AG20443 (cell line): ENCODE measurements at places on chromosomes 16 and 17.

GRCh38 chr17:35757243-35757642 lies 3.4 kb upstream of the C17orf50 start:
- DNase-seq: no peak

DNA sequence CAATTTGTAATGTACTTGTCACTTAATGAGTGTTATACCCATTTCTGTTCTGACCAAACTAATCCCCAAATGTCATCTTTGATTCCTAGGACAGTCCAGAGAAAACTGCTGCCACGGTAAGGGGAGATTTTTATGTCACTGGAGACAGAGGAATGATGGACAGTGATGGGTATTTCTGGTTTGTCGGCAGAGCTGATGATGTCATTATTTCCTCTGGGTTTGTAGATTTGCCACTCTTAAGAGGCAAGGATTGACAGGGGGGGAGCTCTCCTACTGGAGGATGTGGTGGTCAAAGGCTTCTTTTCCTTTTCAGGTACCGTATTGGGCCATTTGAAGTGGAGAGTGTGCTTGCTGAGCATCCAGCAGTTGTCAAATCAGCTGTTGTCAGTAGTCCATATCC lies 12.5 kb downstream of the THUMPD1 start:
- no peak for DNase-seq

DNA sequence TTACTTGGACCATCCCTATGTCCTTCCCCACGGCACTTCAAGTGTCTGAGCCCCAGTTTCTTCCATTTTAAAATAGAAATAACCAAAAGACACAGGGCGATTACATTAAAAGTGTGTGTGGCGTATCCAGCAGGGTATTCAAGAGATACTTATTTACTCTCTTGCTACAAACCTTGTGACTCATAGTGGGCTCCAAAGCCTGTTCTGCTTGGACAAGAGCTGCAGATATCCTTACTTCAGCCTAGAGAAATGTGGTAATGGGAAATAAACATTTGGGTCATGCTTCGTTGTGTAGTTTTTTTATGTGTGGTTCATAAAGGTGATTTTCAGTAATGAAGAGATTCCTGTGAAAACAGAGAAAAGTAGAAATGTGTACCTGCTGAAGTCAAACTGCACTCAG lies 288.9 kb upstream of the CDH11 start:
- DNase-seq: no peak

DNA sequence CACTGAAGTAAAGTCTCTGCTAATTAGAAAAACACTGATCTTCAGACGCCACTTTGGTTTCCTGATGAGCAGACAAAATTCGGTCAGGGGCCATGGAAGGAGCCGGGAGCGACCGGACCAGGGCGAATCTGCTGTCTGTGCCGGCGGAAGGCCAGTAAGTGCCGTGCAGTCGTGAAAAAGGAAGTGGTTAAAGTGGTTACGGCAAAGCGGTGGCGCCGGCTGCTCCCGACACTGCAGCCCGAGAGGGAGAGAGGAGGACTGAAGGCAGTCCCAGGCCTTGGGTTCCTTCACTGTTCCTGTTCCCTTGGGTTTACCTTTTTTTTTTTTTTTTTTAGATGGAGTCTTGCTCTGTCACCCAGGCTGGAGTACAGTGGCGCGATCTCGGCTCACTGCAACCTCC lies 17.3 kb upstream of the HEXD start:
- peak; percentile 77 for DNase-seq

DNA sequence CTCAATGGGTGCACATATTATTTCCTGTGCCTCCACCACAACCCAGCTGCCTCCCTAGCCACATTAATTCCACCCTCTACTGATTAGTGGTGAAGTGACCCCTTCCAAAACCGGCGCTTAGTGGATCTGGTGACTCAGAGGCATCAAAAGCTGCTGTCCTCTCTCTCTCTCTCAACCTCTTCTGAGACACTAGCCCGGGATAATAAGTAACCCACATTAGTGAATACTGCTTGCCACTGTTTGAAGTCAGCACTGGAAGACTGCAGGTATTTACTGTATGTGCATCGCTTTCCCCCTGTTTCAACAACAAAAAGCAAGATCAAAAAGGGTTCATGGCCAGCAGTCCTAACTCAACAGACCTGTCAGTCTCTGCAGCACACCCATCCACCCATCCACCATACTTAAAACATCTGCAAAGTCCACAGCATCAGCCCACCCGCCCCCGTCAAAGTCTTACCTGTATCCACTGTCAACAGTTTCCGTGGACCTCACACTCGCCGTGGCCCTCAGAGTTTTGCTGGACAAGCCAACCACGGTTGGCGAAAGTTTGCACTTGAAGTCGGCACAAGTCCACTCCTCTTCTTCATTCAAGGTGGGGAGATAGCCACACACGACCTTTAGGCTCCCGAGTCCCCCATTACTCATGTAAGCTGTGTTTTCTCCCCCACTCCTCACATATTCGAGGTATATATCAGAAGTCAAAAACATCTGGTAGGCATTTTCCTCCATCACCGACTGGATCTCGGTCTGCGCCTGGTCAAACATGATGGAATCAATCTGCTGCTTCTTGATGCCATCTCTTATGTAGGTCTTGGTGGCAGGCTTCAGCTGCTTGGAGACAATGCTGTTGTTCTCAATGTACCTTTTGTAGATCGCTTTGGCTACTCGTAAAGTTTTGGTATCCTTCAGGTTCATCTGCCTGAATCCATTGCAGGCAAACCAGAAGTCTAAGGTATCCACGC lies 3.8 kb downstream of the AXIN2 start:
- DNase-seq: peak; percentile 54

DNA sequence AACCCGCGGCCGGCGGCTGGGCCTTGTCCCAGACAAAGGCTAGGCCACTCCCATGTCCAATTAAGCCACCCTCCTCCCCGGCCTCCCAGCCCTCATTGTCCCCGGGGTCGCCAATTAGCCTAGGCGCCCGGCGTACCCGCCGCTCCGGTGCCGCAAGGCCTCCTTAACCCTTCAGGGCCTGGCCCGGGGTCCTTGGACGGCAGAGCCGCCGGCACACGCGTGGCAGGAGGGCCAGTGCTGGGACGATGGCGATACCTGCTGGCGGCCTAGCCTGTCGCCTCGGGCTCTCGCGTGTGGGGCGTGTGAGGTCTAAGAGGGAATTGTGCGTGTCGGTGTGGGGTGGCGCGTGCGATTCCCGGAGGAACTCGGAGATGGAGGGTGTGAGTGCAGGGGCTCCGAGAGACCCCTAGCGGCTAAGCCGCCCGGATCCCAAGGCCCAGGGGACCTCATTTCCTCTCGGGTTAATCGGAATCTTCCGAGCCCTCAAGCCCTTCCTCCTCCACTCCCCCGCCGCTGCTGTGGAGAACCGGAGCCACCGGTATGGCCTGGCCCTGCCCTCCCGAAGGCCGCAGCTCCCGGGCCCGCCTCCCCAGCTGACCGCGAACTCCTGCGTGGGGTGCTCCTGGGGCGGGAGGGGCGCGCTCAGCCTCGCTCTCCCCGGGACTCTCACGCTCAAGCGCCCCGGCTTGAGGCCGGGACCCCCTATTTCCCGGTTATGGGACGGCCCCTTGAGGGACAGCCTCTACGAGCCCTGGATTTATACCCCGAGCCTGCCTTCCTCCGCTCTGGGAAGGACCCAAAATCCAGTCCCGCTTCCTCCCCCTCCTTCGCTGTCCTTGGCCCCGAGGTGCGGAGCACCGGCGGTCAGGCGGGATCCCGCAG lies 11.9 kb downstream of the TBX2 start:
- peak; percentile 68 for DNase-seq

DNA sequence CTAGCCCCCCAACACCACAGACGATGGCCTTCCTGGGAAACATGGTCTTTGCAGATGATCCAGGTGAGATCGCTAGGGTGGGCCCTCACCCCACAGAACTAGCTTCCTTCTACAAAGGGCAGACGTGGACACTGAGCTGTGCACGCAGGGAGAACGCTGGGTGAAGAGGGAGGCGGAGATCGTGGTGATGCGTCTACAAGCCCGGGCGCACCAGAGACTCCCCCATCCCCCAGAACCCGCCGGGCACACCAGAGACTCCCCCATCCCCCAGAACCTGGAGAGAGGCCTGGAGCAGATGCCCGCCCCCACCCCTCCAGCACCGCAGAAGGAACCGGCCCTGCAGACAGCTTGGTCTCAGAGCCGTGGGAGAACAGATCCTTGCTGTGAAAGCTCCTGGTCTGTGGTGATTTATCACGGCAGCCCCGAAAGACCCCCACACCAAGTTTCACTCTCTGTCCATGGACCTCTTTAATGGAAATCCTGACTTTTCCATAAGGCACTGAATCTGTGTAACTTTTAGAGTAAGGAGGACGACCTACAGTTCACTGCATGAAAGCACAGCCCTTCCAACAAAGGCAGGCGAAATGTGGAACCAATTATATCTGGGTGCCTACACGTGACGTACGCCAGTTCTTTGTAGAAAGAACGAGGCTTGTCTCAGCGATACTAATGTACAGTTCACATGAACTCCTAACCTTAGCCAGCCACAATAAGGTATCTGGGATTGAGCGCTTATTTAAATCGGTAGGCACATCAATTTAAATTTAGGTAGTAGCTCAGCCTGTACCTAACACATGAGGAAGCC lies 88.5 kb downstream of the ANKRD11 start:
- peak; percentile 65 for DNase-seq

GRCh38 chr16:8370374-8371270 lies 219.7 kb downstream of the TMEM114 start:
- no peak for DNase-seq

GRCh38 chr17:35082073-35082657 lies 18.7 kb upstream of the RFFL start:
- DNase-seq: peak; percentile 68
